Activated naive CD8-positive, alpha-beta T cell treated with anti-CD3 and anti-CD28 coated beads for 36 hours (primary cell): ENCODE measurements at places on chromosomes 16 and 17. TPM values are rescaled to one million over a fixed set of nuclear protein-coding genes. Genes with fewer than 3 reads are reported as not detected.

- no peak for DNase-seq
Measured at GRCh38 chr17:49858796-49859195, 10.9 kb upstream of the TAC4 start.

GRCh38 chr17:34755981-34756636 is 176.7 kb downstream of the TMEM132E start:
- no peak for DNase-seq

GRCh38 chr16:21267298-21267697 is 10.8 kb downstream of the CRYM start:
- no peak for DNase-seq

GRCh38 chr17:33750943-33751701 is 458.0 kb upstream of the ASIC2 start:
- DNase-seq = peak; percentile 48

DNA sequence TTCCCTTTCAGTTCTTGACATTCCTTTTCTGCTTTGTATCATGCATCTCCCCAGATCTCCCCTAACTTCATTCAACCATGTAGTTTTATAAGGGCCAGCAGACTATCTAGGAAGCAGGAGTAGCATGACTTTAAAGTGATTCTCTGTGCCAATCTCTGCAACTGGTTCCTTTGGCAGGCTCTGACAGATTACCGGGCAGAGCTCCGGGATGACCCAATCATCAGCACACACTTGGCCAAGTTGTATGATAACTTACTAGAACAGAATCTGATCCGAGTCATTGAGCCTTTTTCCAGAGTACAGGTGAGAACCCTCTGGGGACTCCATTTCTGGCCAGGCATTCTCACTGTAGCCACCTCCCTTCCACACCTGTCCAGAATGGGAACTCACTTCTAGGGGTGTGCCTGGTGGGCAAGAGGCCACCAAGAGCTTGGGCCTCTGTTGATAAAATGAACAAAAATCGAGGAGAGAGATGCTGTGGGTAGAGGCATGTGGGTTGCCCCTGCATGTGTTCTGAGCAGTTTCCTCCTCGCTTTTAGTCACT is 7.6 kb upstream of the CDK5R1 start:
- DNase-seq = no peak

GRCh38 chr17:55433029-55433628 is 11.5 kb upstream of the MMD start:
- no peak for DNase-seq

DNA sequence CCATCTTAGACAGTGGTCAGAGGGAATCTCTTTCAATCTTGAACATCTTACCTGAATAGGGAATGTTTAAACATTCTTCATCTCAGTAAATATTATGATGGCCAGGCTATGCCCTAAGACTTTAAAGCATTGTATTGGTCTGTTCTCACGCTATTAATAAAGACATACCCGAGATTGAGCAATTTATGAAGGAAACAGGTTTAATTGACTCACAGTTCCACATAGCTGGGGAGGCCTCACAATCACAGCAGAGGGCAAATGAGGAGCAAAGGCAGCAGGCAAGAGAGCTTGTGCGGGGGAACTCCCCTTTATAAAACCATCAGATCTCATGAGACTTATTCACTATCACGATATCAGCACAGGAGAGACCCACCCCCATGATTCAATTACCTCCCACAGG is 55.3 kb upstream of the SOX9 start:
- DNase-seq = no peak

- no peak for DNase-seq
Measured at GRCh38 chr16:78852081-78852635, 748.4 kb downstream of the MAF start.

DNA sequence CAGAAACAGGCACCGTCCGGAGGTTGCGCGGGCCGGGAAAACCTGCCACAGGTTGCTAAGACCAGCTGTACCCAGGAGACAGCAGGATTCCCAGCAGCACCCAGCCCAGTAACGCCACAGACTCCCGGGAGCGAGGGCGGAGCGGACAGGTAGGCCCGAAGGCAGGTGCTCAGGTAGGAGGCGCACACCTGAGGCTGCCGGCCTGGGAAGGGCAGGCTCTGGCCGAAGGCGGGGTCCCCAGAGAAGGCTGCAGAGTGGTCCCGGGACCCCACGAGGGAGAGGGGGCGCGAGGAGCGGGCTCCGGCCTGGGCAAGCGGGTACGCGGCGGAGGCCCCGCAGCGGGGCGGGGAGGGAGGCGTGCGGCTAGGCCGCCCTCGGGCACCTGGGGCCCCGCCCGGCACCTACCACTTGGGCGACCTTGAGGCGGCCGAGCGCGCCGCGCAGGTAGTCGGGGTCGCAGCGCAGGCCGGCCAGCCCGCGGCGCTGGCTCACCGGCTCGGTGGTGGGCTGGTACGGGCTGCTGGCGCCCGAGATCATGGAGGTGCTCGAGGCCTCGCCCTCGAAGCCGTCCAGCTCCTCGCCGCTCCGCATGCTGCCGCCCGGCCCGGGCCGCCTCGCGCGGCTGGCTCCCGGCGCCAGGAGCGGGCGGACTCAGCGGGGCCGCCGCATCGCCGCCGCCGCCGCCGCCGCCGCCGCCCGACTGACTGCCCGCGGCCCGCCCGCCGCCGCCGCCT is 441 bp downstream of the CMTM4 start:
- DNase-seq = no peak

- no peak for DNase-seq
Measured at GRCh38 chr16:10754941-10755340, 11.3 kb downstream of the NUBP1 start.

DNA sequence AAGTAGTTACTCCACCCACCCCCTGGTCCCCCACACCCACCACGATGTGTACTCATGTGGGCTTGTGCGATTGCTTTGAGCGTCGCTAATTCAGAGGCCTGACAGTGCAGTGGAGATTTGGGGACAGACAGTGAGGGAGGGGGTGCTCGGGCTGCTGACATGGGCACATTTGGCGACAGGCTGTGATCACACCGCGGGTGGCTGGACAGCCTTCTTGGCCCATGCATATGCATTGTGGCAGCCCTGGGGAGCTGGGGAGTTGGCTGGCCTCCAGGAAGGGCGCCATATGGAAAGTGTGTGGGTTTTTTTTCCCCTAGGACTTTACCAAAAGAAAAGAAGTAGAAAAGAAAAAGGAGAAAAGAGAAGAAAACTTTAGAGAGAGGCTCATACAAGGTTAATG is 275.5 kb upstream of the N4BP1 start:
- no peak for DNase-seq

DNA sequence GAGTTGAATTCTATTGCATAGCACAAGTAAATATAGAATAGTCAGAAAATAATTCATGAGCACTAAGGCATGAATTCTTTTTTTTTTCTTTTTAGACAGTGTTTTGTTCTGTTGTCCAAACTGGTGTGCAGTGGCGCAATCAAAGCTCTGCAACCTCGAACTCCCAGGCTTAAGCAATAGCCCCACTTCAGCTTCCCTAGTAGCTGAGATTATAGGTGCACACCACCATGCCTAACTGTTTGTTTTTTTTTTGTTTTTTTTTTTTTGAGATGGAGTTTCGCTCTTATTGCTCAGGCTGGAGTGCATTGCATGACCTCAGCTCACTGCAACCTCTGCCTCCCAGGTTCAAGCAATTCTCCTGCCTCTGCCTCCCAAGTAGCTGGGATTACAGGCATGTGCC is 16.6 kb downstream of the TUBD1 start:
- DNase-seq = no peak

DNA sequence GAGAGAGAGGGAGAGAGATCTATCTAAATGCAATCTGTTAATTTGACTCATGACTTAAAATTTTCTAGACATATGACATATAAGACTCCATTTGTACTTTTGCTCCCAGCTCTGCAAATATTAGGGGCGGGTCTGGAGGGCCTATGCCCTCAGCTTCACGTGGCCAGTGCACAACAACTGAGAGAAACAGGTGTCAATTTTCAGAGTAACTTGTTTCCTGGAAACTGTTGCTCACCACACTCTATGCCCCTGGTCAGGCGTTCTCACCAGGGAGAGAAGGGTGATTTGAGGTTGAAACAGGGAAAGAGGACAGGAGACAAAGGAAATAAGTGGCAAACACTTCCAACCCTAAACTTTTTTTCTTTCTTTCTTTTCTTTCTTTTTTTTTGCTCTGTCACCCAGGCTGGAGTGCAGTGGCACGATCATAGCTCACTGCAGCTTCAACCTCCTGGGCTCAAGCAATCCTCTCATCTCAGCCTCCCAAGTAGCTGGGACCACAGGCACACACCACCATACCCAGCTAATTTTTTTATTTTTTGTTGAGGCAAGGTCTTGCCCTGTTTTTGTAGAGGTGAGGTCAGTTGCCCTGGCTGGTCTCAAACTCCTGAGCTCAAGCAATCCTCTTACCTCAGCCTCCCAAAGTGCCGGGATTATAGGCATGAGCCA is 270.0 kb downstream of the SLC39A11 start:
- peak; percentile 0 for DNase-seq

DNA sequence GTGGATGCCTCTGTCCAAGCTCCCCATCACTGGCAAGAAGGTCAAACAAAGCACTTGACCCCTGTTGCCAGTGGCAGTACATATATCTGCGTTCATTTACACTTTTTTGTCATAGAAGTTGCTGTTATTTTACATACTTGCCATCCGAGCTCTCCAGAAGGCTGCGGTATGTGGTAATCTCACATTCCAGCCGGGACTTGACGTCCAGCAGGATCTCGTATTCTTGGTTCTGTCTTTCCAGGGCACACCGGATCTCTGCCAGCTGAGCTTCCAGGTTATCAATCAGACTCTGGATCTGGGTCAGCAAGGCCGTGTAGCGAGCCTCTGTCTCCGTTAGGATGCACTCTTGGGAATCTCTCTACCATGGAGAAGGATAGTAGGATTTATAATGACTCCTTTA is 6.6 kb downstream of the KRT39 start:
- DNase-seq = no peak

- no peak for DNase-seq
Measured at GRCh38 chr17:8747742-8748141, 3.1 kb upstream of the CCDC42 start.

DNA sequence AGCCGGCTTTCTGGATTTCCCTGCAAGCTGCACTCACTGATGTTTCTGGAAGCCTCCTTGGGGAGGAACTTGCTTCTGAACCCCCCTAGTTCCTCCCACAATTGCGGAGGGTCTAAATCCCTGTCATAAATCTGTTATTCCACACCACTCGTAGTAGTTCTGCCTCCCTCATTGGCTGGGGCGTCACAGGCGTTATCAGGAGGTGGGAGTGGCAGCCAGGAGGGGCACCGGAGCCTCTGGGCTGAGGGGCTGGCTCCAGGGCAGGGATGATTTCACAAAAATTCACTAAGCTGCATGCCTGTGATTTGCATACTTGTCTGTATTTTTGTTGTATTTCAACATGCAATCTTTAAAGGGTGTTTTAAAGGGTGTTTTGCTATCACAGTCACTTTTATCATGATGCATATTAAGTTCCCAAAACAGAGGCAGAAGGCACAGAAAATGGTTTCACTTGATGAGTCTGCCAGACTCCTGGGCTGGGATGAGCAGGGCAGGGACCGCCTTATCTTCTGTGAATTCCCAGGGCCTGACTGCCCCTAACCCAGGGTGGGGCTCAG is 176.2 kb upstream of the FOXF1 start:
- DNase-seq = no peak

The MRPS23 gene
- 85.0 TPM for total RNA-seq

The MRPL12 gene
- 211 TPM for total RNA-seq

The CTF1 gene
- 0.16 TPM for total RNA-seq

The CLN3 gene
- 29.7 TPM for total RNA-seq

The TBC1D3I gene
- not detected for total RNA-seq

The BRIP1 gene
- 17.0 TPM for total RNA-seq

The LPO gene
- not detected for total RNA-seq

The AURKB gene
- total RNA-seq = 181 TPM

The SAMD14 gene
- 0.47 TPM for total RNA-seq

The ABCC6 gene
- total RNA-seq = not detected

The HCRT gene
- not detected for total RNA-seq
